Hematopoietic multipotent progenitor cell treated with erythropoietin and hydrocortisone succinate and interleukin-3 and kit ligand, for 6 days (in vitro differentiated cells): ENCODE measurements at places on chromosomes 7 and 10.
A peak's percentile ranks its signal among the peaks of the same experiment; 100 is the strongest.

DNA sequence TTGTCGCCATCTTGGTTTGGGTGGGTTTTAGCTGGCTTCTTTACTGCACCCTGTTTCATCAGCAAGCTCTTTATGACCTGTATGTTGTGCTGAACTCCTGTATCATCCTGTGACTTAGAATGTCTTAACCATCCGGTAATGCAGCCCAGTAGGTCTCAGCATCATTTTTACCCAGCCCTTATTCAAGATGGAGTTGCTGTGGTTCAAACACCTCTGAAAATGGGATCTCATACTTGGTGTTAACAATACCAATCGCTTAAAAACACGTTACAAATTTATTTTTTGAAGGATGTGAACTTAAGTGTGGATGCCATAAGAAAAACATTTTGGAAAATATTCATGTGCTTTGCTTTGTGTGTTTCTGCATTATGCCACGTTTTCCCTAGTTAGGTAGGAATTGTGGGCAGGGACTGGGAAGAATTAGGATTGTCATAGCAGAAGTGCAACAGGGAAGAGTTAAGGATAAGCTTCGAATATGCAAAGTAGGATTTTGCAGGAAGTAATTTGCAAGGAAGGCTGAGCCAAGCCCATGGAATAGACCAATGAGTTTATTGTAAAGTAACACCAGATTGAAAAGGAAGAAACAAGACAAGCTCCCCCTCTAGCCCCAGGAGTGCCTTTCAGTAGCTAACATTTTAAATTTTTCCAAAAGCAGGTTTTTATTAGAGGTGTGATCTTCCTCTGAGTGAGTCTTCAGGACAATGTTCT lies 56.4 kb downstream of the PRR15 start:
- DNase-seq, result no peak

GRCh38 chr10:98253499-98253898 lies 14.5 kb downstream of the LOXL4 start:
- no peak for DNase-seq

DNA sequence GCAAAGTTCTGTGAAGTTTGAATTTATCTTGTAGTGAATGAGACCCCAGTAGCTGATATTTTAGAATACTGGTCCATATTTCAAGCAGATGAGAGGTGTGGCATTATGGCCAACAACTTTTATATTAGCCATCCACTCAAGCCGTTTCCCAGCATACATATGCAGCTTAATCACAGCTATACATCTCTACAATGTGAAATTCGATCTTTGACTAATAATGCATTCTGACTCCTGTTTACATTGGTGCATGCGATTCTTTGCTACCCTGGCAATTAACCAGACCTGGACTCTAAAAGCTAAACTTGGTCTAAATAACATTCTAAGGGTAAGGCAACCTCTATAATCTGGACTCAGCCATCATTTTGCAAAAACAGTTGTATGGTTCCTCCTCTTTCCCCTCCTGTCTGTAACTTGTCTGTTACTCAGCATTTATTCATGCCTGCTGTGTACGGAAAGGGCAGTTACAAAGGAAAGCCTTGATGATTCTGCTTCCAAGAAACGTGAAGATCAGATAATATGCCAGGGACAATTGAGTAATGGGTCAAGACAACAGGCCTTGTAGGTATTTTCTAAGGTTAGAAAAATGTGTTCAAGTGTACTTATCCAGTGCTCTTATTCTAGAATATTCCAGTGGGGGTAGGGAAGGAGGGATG lies 50.6 kb downstream of the PNLIPRP2 start:
- peak; percentile 46 for DNase-seq

DNA sequence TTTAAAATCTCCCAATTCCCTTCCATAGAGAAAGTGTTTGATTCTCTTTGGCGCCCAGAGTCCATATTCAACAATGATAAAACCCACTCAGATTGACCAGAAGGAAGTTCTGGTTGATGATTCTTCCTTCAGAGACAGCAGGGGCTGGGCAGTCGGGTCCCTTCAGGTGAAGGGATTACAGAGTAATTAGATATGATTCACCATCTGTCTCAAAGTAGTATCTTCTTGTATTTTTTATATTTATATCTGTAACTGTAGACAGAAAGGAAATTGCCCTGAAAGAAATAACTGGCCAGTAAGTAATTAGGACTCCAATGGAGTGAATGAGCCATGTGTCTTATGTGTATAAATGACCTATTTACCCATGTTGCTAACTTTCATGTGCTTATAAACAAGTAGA lies 156.0 kb downstream of the PLCE1 start:
- no peak for DNase-seq

- DNase-seq, result no peak
Observed at GRCh38 chr10:59577984-59578383, 131.7 kb downstream of the SLC16A9 start.

DNA sequence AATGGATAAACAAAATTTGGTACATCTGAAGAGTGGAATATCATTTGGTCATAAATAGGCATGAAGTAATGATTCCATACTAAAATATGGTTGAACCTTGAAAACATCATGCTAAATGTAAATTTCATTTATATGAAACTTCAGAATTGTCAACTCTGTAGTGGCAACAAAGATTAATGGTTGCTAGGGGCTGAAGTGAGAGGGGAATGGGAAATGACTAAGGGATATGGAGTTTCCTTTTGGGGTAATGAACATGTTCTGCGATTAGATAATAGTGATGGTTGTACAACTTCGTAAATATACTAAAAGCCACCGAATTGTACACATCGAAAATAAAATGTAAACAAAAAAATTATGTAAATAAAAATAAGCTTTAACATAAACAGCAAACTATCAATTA lies 384.1 kb upstream of the STEAP1 start:
- peak; percentile 8 for DNase-seq

DNA sequence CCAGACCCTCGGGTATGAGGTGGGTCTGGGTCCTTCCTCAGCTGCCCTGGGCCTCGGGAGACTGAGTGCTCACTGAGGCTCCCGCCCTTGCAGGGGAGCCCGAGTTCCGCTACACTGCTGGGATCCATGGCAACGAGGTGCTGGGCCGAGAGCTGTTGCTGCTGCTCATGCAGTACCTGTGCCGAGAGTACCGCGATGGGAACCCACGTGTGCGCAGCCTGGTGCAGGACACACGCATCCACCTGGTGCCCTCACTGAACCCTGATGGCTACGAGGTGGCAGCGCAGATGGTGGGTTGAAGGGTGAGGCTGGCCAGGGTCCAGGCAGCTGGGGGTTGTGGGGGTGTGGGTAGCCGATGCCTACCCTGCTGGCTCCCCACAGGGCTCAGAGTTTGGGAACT lies 7.6 kb downstream of the AEBP1 start:
- no peak for DNase-seq

DNA sequence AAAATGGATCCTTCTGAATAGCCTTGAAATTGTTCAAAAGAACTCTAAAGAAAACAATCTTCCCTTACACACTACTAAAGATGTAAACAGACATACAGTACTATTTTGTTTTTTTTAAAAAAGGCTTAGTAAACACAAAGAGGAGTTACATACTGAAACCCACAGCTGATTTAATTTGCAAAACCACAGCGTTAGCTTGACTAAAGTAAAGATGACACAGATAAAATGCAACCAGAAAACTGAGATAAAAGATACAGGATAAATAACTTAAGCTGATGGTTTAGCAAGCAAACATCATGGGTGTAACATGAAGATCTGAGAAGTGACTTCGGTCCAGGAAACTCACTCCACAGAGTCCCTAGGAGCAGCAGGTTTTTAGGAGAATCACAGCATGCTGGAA lies 21.8 kb downstream of the PRKCQ start:
- peak; percentile 46 for DNase-seq

GRCh38 chr7:129110258-129110981 lies 34.1 kb upstream of the TSPAN33 start:
- peak; percentile 25 for DNase-seq

DNA sequence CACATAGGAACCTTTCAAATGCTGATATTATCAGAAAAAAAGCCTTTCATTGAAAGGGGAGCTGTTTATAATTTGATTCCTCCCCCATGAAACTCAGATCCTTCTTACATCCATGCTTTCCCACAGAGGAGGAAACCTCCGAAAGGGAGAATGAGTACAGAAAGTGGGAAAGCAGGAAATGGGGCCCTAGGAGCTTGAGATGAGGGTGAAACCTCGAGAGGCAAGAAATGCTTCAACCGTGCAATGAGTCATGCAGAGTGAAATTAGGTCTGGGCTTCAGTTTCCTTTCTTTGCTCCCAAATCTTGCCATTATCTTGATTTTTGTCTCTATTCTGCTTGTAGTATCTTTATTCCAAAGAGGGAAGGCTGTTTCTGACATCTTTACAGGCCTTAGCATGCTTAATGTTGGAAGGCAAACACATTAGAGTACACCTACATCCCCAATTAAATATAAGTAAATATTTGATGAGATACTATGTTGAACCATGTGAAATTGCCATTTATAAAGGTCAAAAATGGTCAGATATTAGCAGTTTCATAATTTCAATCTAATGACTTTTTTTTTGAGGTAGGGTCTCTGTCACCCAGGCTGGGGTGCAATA lies 79.1 kb downstream of the NAMPT start:
- no peak for DNase-seq

GRCh38 chr7:98562871-98563495 lies 54.1 kb upstream of the NPTX2 start:
- no peak for DNase-seq

- no peak for DNase-seq
Observed at GRCh38 chr10:101557541-101557940, 30.5 kb downstream of the POLL start.

- no peak for DNase-seq
Observed at GRCh38 chr10:34231441-34232180, 583.5 kb downstream of the PARD3 start.

GRCh38 chr10:124756156-124756903 lies 12.2 kb upstream of the FAM53B start:
- DNase-seq, result no peak

GRCh38 chr7:149796287-149796860 lies 23.0 kb upstream of the ZNF467 start:
- DNase-seq, result no peak

DNA sequence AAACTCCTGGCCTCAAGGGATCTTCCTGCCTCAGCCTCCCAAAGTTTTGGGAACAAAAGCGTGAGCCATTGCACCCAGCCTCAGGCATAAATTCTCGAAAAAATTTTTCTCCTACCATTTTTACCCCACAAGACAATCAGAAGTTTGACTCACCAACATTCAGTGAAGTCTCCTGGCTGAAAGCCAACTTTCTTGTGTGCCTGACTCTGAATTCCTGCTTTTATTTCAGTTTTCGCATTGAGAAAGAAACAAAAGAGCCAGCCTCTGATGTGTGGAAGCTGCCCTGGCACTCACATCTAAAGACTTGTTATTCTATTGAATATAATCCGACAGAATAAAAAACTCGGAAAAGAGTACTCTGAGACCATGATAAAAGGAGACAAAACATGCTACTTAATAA lies 402.9 kb downstream of the MAGI2 start:
- peak; percentile 16 for DNase-seq

DNA sequence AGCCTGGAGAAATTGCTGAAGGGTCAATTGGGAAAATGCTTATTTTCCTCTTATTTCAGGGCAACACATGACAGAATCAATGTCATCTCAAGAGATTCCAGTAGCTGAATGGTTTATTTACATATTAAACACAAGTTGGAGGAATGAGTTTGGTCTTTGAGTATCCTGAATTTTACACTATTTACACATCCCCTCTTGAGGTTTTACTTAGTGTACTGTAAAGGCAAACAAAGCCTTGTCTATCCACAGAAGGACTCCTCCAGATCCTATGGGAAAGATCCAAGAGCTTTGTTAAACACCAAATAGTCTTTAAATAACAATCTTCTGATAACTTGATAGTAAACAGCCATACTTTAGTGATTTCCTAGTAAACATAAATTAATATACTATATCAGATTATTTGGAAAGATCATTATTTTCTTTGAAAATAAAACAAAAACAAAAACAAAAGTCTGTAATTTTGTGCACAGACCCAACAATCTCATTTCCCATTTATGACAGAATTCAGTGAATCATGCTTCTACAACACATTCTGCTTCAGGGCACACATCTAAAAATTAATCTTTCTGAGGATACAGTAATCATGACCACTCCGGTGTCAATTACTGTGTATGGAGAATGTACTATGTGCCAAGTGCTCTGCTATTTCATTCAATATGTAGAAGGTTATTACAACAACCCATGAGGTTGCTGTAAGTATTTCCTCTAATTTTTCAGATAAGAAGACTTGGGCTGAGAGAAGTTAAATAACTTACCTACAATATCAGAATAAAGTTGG lies 575.0 kb upstream of the LRRTM3 start:
- DNase-seq, result no peak

DNA sequence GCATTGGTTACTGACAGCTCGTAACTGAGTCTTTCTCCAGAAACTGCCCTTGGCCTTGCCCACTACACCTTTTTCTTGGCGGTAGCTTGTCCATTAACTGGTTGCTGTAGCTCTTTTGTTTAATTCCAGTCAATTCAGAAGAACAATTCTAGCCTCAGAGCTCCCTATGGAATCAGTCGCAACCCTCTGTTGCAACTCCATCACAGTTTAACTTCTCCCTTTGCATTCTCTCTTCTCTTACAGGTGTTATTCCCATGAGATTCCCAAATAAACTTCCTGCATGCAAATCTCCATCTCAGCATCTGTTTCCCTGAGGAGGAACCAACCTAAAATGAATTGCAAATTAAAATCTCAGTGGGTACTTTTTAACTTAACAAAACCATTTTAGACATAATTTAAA lies 28.4 kb upstream of the TMEM26 start:
- no peak for DNase-seq

- no peak for DNase-seq
Observed at GRCh38 chr7:24754906-24755506, 2.3 kb downstream of the GSDME start.

GRCh38 chr10:55631071-55631654 lies 729.9 kb downstream of the ZWINT start:
- DNase-seq, result peak; percentile 66

DNA sequence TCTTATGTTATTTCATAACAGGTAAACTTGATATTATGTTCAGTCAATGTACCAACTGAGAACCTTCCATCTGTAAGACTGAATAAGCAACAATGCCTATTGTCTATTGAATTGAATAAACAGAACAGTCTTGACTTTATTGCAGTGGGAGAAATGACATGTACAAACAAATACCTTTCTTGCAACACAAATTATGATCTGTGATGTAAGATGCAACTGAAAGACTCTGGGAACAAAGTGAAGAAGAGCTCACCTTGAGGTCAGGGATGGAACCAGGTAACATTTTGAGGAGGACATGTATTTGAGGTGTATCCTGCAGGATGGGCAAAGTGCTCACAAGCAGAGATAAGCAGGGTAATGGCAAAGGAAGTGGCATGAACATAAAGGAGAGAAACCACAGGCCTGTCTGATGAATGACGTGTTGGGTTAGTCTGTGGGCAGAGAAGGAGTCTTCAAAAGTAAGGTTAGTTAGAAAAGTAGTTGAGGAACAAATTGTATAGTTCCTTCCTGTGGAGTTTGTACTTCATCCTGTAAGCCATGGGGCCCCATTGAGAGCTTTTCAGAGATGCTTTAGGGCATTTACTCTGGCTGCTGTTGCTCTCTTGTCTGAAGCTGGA lies 9.5 kb downstream of the PNLIPRP3 start:
- DNase-seq, result peak; percentile 3

GRCh38 chr7:156050636-156051569 lies 238.6 kb upstream of the SHH start:
- DNase-seq, result no peak

- no peak for DNase-seq
Observed at GRCh38 chr7:74464931-74465886, 11.5 kb downstream of the GTF2IRD1 start.

GRCh38 chr7:24907311-24907886 lies 72.6 kb downstream of the OSBPL3 start:
- peak; percentile 44 for DNase-seq

- DNase-seq, result no peak
Observed at GRCh38 chr7:50815138-50815537, 32.4 kb upstream of the GRB10 start.
